ENCODE measurements at places on chromosomes 12 and 14.
A peak's percentile ranks its signal among the peaks of the same experiment; 100 is the strongest.

DNA sequence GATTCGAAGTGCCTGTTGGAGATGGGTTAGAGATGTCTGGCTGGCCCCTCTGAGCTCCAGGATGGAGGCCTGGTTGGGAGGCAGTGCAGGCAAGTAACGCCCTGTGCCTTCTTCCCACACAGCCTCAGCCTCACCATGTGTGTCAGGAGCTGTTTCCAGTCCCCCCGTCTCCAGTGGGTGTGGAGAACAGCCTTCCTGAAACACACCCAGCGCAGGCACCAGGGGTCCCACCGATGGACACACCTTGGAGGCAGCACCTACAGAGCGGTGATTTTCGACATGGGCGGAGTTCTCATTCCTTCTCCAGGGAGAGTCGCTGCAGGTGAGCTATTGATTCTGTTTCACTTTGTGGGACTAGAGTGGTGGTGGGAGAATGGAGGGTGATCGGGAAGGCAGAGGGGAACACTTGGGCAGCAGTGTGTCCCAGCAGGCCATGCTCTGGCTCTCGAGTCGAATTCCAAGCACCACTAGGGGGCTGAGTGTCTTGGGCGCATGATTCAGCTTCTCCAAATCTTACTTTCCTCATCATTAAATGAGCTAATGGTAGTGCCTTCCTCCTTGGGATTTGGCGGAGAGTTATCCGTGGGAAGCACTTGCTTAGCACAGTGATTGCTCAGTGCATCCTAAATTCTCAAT is 6.8 kb downstream of the ACAD10 start:
- no peak overlapping the region for H3K4me3 ChIP-seq
- DNase-seq: no peak
- peaks cover 63% of the 10 kb centered on the region for H3K36me3 ChIP-seq
- no peaks in the 10 kb centered on the region for H3K27me3 ChIP-seq

DNA sequence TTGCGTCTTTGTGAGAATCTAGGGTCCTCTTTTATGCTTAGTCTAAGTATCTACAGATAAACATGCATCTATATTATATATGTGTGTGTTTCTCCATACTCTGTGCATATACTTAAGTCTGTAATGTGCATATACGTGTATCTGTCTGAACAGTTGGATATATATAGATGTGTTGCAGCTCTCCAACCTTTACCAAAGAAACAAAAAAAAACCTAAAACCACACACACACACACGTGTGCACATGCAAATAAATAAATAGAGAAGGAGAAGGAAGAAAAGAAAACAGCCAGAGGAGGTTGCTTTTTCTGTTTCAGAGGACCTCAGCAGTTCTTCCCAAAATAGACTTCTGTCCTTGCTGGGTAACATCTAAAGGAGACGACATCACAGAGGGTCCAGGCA is 244.9 kb downstream of the CACNA1C start:
- H3K27ac ChIP-seq: no peak overlapping the region
- peaks cover 16% of the 10 kb centered on the region for H3K4me1 ChIP-seq
- no peak for DNase-seq
- no peak overlapping the region for H3K4me3 ChIP-seq
- H3K36me3 ChIP-seq: no peaks in the 10 kb centered on the region

DNA sequence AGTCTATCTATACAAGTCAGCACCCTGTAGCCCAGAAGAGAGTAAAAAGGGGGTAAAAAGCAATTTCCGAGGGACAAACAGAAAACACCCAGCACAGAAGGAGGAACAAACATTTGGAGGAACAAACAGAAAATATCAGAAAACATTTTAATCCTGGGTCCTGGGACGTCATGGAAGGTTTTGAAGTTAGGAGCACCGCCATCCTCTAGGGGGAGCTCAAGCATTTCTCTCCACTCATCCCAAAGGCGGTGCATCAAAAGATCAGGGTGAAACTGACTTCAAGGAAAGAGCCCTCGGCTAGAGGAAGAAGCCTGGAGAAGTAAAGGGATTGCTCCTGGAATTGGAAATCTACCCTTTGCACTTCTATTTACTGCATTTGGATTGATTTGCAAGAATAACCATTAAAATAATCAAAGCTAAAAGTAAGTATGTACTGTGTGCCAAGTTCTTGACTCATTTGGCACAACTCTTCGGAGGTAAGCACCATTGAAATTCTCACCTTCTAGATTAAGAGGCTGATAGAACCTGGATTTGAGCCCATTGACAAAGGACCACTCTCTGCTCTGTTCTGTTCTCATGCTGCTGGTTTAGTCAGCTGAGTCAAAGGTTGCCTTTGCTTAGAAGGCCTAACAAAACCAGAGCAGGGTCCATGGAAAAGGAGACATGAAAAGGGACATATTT is 17.2 kb upstream of the POC1B start:
- H3K4me3 ChIP-seq: no peak overlapping the region
- DNase-seq: peak; percentile 60
- H3K36me3 ChIP-seq: no peaks in the 10 kb centered on the region
- H3K27ac ChIP-seq: no peak overlapping the region

- H3K36me3 ChIP-seq: no peaks in the 10 kb centered on the region
- H3K27me3 ChIP-seq: no peaks in the 10 kb centered on the region
- no peak overlapping the region for H3K27ac ChIP-seq
- no peaks in the 10 kb centered on the region for H3K4me1 ChIP-seq
- DNase-seq: no peak
Measured at GRCh38 chr14:58965601-58966000, 222.9 kb upstream of the DAAM1 start.

- H3K27ac ChIP-seq: no peak overlapping the region
- H3K27me3 ChIP-seq: peaks cover 7% of the 10 kb centered on the region
- no peak overlapping the region for H3K4me3 ChIP-seq
- H3K36me3 ChIP-seq: no peaks in the 10 kb centered on the region
- peaks cover 7% of the 10 kb centered on the region for H3K4me1 ChIP-seq
Measured at GRCh38 chr12:14664434-14665023, 31.9 kb downstream of the GUCY2C start.

GRCh38 chr12:68913682-68914081 is 19.3 kb downstream of the CPM start:
- peaks cover 5% of the 10 kb centered on the region for H3K27me3 ChIP-seq
- H3K27ac ChIP-seq: no peak overlapping the region
- peaks cover 17% of the 10 kb centered on the region for H3K4me1 ChIP-seq

DNA sequence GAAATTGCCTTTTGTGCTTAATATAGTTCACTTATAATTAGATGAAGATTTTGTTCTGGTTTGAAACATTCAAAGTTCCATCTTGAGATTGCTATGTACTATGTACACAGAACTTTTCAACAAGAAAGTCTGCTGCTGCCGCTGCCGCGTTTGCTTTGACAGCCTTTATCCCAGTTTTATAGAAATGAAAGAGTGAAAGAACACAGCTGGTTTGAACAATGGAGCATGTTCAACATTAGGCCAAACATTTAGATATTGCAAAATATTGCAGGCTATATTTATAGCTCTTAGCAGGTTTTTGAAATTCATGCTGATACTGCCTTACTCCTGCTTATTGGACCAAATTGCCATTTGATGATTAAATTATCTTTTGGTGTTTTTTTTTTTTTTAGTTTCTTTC is 299.8 kb upstream of the PRKD1 start:
- H3K4me1 ChIP-seq: no peaks in the 10 kb centered on the region
- H3K4me3 ChIP-seq: no peak overlapping the region
- no peak overlapping the region for H3K27ac ChIP-seq
- DNase-seq: no peak

GRCh38 chr12:78864403-78864869 is at the start of gene SYT1:
Gene SYT1, plus strand, starts transcription at chr12:78864774.
- H3K4me1 ChIP-seq: peaks cover 5% of the 10 kb centered on the region
- H3K27me3 ChIP-seq: peaks cover 26% of the 10 kb centered on the region
- H3K36me3 ChIP-seq: no peaks in the 10 kb centered on the region
- no peak for DNase-seq
- H3K27ac ChIP-seq: no peak within 1 kb of the TSS

DNA sequence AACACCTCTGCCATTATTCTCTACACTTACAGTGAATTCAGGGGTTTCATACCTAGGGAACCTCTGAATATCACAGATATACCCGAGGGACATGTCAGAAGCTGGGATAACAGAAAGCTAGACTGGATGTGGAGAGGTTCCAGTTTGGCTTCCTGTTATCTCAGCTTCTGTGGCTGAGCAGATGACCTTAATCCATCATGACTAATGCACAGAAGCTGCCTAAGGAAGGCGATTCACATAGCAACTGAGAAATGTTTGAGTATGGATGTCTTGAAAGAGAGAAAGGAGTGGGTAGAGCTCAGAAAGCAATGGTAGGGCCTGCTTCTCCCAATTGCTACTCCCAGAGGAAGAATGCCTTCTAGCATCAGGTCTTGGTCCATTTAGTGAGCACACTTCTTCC is 187.6 kb downstream of the RMST start:
- H3K27ac ChIP-seq: no peak overlapping the region
- DNase-seq: no peak
- no peaks in the 10 kb centered on the region for H3K27me3 ChIP-seq
- H3K36me3 ChIP-seq: no peaks in the 10 kb centered on the region
- H3K4me1 ChIP-seq: no peaks in the 10 kb centered on the region

- H3K4me1 ChIP-seq: peaks cover 18% of the 10 kb centered on the region
- peak overlapping the region; percentile 78 for H3K27ac ChIP-seq
- H3K27me3 ChIP-seq: peaks cover 22% of the 10 kb centered on the region
- DNase-seq: peak; percentile 36
- H3K4me3 ChIP-seq: peak overlapping the region; percentile 55
Measured at GRCh38 chr14:103607822-103608221, 21.2 kb upstream of the KLC1 start.

- no peak overlapping the region for H3K4me3 ChIP-seq
- no peaks in the 10 kb centered on the region for H3K36me3 ChIP-seq
- no peak for DNase-seq
- H3K27ac ChIP-seq: no peak overlapping the region
- no peaks in the 10 kb centered on the region for H3K4me1 ChIP-seq
Measured at GRCh38 chr12:80977346-80977745, 39.6 kb upstream of the LIN7A start.

- peaks cover 95% of the 10 kb centered on the region for H3K36me3 ChIP-seq
- no peak for DNase-seq
- H3K4me1 ChIP-seq: peaks cover 30% of the 10 kb centered on the region
Measured at GRCh38 chr14:64421166-64421565, 33.0 kb downstream of the MTHFD1 start.

DNA sequence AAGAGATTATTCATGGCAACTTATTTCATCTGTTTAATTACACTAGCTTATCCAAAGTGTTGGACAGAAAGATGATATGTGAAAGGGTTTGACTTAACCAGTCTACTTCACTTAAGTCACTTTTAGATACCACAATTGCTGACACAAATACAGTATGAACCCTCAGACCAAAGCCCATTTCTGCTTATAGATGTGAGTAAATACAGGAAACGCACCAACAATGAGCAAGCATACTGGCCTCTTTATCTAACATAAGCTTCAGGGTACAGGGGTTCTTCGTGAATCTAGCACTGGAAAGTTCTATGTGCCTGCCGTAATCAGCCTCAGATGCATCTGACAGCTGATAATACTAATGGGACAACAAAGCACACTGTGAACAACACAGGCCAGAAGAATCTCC is 209.6 kb downstream of the MED13L start:
- DNase-seq: no peak
- H3K36me3 ChIP-seq: no peaks in the 10 kb centered on the region

DNA sequence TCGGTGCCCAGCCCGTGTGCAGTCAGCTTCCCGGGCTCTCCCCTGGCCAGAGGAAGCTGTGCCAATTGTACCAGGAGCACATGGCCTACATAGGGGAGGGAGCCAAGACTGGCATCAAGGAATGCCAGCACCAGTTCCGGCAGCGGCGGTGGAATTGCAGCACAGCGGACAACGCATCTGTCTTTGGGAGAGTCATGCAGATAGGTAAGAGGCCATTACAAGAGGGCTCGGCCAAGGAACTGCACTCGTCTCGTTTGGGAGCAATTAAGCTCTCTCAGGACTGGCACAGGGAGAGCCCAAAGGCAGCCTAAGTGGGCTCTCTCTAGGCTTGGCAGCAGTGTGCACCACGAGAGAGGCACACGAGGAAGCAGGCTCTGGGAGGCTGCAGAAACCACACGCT is 3.7 kb downstream of the WNT5B start:
- no peaks in the 10 kb centered on the region for H3K36me3 ChIP-seq
- H3K4me3 ChIP-seq: no peak overlapping the region
- no peak for DNase-seq
- H3K4me1 ChIP-seq: peaks cover 19% of the 10 kb centered on the region
- H3K27ac ChIP-seq: no peak overlapping the region
- H3K27me3 ChIP-seq: peaks cover 80% of the 10 kb centered on the region

- H3K36me3 ChIP-seq: no peaks in the 10 kb centered on the region
- H3K27ac ChIP-seq: no peak overlapping the region
- no peak overlapping the region for H3K4me3 ChIP-seq
- DNase-seq: peak; percentile 68
- H3K4me1 ChIP-seq: peaks cover 10% of the 10 kb centered on the region
- peaks cover 26% of the 10 kb centered on the region for H3K27me3 ChIP-seq
Measured at GRCh38 chr12:8544295-8544694, 3.6 kb upstream of the CLEC4E start.

GRCh38 chr14:58740379-58740935 is 102.7 kb downstream of the DACT1 start:
- H3K4me1 ChIP-seq: no peaks in the 10 kb centered on the region
- no peak overlapping the region for H3K27ac ChIP-seq
- no peaks in the 10 kb centered on the region for H3K36me3 ChIP-seq
- H3K27me3 ChIP-seq: no peaks in the 10 kb centered on the region

GRCh38 chr14:101363880-101364391 is 197.4 kb upstream of the DIO3 start:
- H3K36me3 ChIP-seq: no peaks in the 10 kb centered on the region
- peaks cover 36% of the 10 kb centered on the region for H3K27me3 ChIP-seq
- H3K27ac ChIP-seq: no peak overlapping the region
- no peak overlapping the region for H3K4me3 ChIP-seq

DNA sequence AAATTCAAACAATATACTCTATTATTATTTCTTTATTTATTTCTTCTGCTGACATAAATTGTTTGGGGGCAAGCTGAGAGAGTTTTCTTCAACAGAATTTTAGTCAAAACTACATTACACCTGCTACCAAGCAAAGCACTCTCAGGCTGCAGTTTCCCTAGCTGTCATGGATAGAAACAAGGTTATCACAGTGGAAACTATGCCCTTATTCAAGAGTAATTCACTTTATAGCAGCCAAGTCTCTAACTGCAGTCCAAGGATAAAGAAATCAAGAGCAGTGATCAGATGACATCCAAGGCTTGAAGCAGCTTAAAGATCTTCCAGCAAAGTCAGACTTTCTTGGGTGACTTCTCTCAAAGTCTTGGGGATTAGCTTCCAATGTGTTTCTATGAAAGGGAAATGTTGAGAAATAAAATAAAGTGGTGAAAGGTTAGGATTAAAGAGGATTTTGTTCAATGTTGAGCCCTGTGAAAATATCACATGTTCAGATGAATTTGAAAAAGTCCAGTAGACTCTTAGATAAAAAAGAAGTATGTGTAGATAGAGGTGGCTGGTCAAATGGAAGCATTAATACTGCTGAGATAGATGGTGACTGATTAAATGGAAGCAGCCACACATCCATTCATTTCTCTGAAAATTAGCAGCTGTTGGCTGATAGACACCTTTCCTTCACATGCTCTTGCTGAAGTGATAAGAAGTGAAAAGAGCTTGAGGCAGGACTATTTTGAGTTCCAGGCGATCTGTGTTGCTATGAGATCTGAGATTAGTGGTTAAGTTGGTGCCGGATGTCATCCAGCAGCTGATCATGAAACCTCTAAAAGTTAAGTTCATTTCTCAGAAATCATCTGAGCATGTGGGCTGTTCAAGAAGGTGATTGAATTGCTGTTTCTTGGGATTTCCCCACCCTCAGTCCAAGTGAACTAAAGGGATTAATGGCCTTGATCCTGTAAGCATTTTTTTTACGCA is 257.8 kb upstream of the BTG1 start:
- H3K27me3 ChIP-seq: no peaks in the 10 kb centered on the region
- H3K27ac ChIP-seq: peak overlapping the region; percentile 93
- DNase-seq: no peak
